Stimulated activated CD8-positive, alpha-beta memory T cell treated with anti-CD3 and anti-CD28 coated beads, Interleukin-4, amount 100 ng/mL, for 1 hour (primary cell): ENCODE measurements at places on chromosomes 2 and 18.
A peak's percentile ranks its signal among the peaks of the same experiment; 100 is the strongest.

DNA sequence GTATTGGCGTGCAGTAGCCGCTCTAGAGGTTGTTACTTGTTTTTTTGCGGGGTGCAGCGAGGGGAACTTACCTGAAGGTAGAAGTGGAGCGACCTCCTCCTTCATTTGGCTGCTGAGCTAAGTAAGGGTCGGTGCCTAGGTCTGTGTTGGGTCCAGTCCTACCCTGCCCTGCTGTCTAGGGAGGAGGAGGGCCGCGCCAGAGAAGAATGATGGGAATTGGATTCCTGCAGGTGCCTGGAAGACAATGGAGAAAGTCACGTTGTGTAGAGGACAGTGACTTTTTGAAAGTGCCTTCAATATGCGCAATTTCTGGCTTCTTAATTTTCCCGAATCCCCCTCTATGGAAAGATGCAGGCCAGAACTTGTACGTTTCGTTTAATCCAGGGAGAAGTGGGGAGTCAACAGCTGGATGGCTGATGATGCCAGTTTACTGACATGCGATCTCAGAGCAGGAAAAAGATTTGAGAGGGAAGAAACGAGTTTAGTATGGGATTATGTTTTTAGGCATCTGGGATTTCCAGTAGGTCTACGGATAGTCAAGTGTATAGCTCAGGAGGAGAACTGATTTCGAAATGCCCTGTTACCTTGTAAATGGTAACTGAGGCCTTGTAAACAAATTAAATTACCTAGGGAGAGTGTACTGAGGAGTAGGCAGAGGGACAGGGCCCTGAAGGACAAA, 653 bp downstream of the MRPS9 start:
- no peak for DNase-seq

GRCh38 chr2:222606306-222606705, 49.6 kb downstream of the FARSB start:
- DNase-seq = no peak

- no peak for DNase-seq
These were observed 3.3 kb upstream of the RNF152 start for GRCh38 chr18:61896118-61896517.

DNA sequence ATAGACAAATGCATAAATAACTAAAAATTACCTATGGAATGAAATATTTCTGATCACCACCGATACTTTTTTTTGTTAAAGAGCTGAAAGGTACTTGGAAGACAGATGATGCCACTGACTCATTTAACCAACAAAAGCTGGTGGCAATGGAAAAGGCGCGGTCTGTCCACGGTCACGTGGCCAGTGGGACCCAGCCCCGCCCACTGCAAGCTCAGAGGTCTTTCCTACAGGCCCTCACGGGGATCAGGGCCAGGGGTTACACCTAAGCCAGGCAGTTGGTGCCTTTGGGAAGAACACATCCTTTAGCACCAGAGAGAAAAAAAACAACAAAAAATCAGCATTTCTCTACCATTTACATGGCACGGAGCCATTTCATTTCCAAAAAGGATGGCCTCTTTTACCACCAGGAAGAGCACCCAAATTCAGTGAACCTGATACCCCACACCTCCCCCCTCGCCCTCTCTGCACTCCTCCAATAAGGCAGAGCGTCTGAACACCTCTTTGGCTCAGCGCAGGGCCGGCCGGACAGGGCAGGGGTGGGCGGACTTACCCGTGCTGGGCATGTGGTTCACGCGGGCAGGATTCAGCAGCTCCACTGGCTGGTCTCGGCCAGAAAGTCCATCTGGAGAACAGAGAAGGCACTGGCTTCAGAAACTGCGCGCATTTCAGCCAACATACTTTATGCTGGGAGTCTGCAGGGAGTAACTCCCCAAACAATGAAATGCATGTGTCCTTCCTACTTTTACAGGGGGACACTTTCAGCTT, 164.6 kb downstream of the HDAC4 start:
- no peak for DNase-seq

- no peak for DNase-seq
These were observed 7.8 kb downstream of the CDK15 start for GRCh38 chr2:201813996-201814760.

DNA sequence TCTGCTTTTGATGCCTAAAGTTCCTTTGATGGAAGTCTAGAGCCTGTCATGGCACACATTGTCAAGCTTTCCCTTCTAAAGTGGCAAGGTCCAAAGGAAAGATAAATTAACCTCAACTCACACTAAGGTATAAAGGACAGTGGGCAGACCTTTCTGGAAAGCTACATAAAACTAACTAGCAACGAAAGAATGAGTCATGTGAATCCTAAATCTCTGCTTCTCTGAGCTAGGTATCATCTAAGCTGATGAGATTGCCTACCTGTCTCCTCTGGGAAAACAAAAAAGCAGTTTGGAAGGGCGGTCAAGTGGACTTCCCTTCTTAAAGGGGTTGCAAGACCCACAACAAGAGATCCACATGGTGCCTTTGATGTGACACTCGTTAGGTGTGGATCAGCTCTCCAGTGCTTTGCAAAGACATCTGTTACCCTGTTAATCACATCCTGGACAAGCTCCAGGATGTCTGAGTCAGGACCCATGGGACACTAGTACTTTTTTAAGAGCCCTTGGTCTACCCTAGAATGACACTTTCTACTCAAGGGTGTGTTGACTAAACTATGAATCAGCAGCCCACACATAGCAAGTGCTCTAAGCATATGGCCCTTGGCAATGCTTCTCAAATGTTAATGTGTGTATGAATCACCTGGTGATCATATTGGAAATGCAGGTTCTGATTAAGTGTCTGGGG, 173.5 kb downstream of the ALK start:
- DNase-seq = no peak

DNA sequence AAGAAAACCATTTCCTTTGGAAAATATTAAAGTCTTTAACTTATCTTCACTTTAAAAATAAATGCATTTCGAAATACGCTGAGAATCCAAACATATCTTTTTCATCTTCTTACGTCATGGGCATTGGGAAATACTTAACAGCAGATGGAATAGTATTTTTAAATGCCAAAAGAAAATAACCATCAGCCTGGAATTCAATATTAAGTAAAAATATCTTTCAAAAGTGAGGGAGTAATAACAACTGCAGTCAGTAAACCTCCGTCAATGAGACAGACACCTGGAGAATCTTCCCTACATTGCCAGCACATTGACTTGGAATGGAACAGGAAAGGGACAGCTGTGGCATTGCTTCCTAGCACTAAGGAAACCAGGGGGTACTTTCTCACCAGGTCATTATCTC, 290.4 kb upstream of the TNP1 start:
- no peak for DNase-seq

DNA sequence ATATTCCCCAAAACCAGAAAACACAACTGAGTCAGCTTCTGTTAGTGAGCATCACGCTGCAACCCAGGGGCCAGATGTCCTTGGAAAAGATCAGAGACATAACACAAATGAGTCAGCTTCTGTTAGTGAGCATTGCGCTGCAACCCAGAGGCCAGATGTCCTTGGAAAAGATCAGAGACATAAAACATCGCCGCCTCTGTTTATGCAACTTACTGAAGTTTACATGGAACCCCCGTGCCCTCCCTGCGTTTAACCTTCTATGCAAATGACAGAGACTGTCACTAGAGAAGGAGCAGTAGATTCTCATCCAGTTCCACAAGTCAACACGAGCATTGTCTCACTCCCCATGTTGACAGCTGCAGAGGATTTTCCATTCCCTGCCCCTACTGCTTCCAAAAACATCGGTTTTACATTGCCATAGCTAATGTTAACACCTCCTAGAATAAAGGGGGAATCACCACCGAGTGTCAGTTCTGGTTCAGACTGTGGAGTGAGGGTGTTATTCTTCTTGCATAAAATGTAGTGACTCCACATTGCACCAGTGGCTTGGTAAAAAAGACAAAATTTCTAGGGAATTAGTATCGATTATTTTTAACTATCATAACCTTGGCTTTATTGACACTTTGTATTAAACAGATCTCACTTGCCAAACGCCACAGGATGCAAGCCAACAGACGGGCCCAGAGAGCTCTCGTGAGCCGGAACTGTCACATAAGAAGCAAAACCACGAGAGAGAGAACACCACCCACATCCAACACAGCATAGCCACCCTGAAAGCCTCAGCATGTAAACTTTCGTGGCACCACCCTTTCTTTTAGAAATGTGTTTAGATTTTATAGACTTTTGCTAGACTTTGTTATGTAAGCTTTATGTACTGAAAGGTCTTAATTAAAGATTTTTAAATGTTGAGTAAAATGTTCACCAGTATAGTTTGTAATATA, 87.7 kb downstream of the SH3YL1 start:
- DNase-seq = peak; percentile 18

DNA sequence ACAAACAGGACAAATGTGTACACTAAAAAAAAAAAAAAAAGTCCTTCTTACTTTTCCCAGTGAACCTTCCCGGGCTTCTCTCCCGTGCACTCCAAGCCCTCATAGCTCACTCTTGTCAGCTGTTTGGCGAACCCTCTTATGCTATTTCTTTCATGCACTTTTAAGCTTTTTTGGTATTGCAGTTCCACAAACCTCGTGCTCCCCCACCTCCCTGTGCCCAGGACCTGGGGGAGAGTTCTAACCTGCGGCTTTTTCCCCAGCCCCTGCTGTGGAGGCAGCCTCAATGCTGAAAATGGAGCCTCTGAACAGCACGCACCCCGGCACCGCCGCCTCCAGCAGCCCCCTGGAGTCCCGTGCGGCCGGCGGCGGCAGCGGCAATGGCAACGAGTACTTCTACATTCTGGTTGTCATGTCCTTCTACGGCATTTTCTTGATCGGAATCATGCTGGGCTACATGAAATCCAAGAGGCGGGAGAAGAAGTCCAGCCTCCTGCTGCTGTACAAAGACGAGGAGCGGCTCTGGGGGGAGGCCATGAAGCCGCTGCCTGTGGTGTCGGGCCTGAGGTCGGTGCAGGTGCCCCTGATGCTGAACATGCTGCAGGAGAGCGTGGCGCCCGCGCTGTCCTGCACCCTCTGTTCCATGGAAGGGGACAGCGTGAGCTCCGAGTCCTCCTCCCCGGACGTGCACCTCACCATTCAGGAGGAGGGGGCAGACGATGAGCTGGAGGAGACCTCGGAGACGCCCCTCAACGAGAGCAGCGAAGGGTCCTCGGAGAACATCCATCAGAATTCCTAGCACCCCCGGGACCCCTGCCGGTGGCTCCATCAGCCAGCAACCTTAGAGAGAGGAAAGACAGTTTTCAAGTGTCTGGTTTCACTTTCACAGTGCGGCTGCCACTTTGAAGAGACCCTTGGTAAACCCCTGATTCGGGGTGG, 826 bp downstream of the KCNE4 start:
- DNase-seq = no peak

- no peak for DNase-seq
These were observed 24.7 kb downstream of the PCBP1 start for GRCh38 chr2:70111752-70112591.

DNA sequence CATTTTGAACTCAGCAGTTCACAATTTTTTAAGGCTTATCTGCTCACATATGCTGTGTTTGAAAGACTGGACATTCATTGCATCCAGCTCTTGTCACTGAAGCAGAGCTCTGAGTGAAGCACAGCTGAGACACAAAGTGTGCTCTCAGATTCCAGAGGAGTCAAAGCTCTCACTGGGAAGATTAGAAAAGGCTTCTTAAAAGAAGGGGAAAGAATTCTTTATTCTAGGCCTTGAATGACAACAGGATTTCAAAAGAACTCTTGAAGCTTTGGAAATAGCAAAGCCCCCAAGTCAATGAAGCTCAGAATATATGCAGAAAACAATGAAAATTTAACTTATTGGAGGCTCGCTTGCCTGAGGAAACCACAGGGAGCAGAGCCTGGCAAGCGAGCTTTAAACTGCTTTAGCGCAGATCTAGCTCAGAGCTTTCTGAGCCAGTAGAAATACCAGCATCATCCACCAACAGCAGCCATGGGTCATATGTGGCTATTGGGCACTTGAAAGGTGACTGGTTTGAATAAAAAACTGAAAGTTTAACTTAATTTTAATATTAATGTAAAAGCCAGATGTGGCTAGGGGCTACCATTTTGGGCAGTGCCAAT, 369.7 kb downstream of the OSR1 start:
- no peak for DNase-seq

DNA sequence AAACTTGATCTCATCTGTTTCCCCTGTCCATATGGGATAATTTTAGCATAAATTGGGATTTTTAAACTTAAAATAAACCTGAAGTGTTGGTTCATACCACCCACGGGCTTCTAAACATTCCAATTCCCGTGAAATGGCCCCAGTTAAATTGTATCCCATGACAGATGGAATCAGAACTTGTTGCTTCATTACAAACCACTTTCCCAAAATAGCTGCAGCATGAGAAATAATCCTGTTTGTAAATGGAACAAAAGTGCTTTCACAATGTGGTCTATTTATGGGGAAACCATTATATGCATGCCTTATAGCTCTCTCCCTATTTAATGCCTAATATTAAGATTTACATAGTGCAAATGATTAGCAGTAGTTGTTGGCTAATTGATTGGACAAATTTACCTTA, 15.9 kb downstream of the SCG2 start:
- no peak for DNase-seq

DNA sequence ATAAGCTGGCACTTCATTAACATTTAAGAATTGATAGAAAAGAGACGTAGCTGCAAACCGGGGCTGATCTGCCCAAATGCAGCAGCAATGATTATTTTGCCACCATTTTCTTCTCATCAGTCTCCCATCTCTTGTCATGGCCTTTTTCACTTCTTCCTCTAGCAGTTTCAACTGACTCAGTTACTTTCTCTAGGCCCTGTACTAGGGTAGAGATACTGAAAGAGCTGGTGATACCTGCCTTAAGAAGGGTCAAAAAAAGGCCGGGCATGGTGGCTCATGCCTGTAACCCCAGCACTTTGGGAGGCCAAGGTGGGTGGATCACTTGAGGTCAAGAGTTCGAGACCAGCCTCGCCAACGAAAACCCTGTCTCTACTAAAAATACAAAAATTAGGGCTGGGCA, 127.4 kb downstream of the LTBP1 start:
- no peak for DNase-seq

GRCh38 chr2:214695789-214696188, 113.7 kb downstream of the BARD1 start:
- DNase-seq = no peak

DNA sequence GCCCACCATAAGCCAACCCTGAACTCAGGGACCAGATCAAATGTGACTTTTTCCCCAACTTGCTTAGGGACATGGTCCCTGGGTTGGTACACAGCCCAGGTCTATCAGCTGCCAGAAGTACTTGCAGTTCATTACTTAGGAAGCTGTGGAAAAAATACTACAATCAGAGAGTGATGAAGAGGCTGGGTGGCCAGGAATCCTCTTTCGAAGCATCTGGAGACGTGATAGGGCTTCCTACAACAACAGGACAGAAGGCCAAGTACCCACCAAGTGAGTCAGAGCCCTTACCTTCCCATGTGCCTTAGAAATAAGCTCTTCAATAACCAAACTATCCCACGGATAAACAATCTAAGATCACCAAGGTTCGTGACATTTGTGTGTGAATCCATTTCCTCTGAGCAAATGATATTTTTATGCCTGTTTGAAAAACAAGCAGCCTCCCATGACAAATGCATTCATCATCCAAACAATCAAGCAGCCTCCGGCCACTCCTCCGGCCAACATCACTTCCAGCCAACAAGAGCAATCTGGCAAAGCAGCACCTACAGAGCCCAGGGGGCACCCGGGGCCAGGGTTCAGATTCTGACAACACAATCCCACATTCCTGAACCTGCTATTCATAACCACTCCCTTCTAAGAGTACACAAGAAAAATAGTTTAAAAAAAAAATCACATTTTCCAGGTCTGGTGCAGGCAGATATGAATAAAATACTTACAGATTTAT, 26.4 kb downstream of the TBC1D8 start:
- DNase-seq = no peak

- DNase-seq = no peak
These were observed 79.9 kb downstream of the EPAS1 start for GRCh38 chr2:46377101-46377581.
